ENCODE measurements at places on chromosomes 7 and 10. TPM values are rescaled to one million over a fixed set of nuclear protein-coding genes. Genes with fewer than 3 reads are reported as not detected.

AP3M1 gene
- total RNA-seq, result 41.7 TPM

HOXA2 gene
- total RNA-seq, result not detected

GIMAP8 gene
- total RNA-seq, result not detected

SPDYE16 gene
- not detected for total RNA-seq

ABCC2 gene
- 0.45 TPM for total RNA-seq

ADAM12 gene
- total RNA-seq, result 0.87 TPM

WASL gene
- total RNA-seq, result 45.3 TPM

PSMC2 gene
- total RNA-seq, result 131 TPM

SLC39A12 gene
- total RNA-seq, result not detected

TRIL gene
- total RNA-seq, result 5.1 TPM

CRHR2 gene
- 0.23 TPM for total RNA-seq

TDRD1 gene
- total RNA-seq, result 1.7 TPM

C10orf90 gene
- total RNA-seq, result 0.43 TPM

LBX1 gene
- total RNA-seq, result not detected

ADGRA1 gene
- total RNA-seq, result 0.66 TPM

DNA sequence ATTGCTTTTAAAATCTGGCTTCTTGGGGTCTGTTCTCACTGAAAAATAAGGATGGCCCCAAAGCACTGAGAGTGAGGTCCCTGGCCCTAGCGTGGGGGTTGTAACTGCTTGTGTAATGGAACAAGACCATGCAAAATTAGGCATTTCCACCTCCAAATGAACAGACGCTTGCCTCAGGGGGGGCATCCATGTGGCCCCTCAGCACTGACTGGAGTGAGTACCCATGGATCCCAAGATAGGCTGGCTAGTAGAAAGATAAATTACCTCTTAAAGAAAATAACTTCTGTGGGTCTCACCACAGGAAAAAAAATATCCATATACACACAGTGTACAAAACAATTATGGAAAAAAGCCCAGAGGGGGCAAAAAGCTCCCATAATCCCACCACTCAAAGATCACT lies 15.2 kb upstream of the CPA1 start:
- H3K27me3 ChIP-seq, result no peaks in the 10 kb centered on the region
- peaks cover 5% of the 10 kb centered on the region for H3K4me1 ChIP-seq
- no peaks in the 10 kb centered on the region for H3K36me3 ChIP-seq
- no peak overlapping the region for H3K4me3 ChIP-seq

- no peak overlapping the region for H3K27ac ChIP-seq
- no peak overlapping the region for H3K4me3 ChIP-seq
- no peaks in the 10 kb centered on the region for H3K4me1 ChIP-seq
- no peaks in the 10 kb centered on the region for H3K27me3 ChIP-seq
Measured at GRCh38 chr10:107901076-107901475, 736.6 kb upstream of the SORCS1 start.

GRCh38 chr10:86443069-86443468 lies 76.5 kb upstream of the GRID1 start:
- no peak overlapping the region for H3K27ac ChIP-seq
- DNase-seq, result no peak
- H3K4me1 ChIP-seq, result no peaks in the 10 kb centered on the region
- H3K36me3 ChIP-seq, result peaks cover 17% of the 10 kb centered on the region
- H3K4me3 ChIP-seq, result no peak overlapping the region
- H3K27me3 ChIP-seq, result no peaks in the 10 kb centered on the region

DNA sequence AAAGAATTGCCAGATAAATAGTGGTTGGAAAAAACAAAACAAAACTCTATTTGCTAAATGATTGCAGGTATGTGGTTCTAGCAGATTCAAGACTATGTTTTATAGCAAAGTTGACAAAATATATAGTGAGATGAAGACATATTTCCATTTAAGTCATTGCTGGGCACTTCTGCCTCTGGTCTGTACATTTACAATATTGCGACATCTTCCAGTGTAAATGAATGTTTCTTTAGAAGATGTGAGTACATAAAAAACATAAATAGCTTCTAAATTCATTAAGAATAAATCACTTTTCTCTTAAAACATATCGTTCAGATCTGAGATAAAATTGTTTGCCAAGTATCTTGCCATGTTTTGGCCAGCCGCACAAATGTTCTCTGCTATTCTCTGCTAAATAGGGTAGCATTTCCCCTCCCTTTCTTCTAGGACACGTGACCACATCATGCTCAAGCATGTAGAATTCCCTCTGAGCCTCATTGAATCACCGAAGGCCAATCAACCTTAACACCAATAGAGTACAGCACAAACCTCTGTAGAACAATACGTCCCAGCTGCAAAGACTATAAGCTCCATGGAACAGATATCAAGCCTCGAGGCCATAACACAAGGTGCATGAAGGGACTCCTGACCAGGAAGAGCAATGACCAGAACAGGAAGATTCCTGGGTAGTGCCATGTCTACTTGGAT lies 1173.3 kb downstream of the GATA3 start:
- H3K36me3 ChIP-seq, result no peaks in the 10 kb centered on the region
- no peaks in the 10 kb centered on the region for H3K27me3 ChIP-seq
- DNase-seq, result no peak
- H3K4me3 ChIP-seq, result no peak overlapping the region
- no peak overlapping the region for H3K27ac ChIP-seq

- H3K4me3 ChIP-seq, result no peak overlapping the region
- peaks cover 46% of the 10 kb centered on the region for H3K4me1 ChIP-seq
- no peak for DNase-seq
Measured at GRCh38 chr7:55546814-55547213, 25.5 kb downstream of the VOPP1 start.

GRCh38 chr10:78584681-78585080 lies 484.1 kb upstream of the ZMIZ1 start:
- peaks cover 6% of the 10 kb centered on the region for H3K4me1 ChIP-seq
- no peaks in the 10 kb centered on the region for H3K27me3 ChIP-seq
- DNase-seq, result no peak
- H3K36me3 ChIP-seq, result no peaks in the 10 kb centered on the region

GRCh38 chr10:97518301-97519043 lies 19.7 kb downstream of the UBTD1 start:
- peaks cover 31% of the 10 kb centered on the region for H3K4me1 ChIP-seq
- no peak overlapping the region for H3K27ac ChIP-seq
- no peak overlapping the region for H3K4me3 ChIP-seq
- peak; percentile 50 for DNase-seq
- no peaks in the 10 kb centered on the region for H3K27me3 ChIP-seq
- no peaks in the 10 kb centered on the region for H3K36me3 ChIP-seq

GRCh38 chr10:26881600-26882331 lies 21.0 kb upstream of the ABI1 start:
- DNase-seq, result peak; percentile 85
- H3K4me1 ChIP-seq, result no peaks in the 10 kb centered on the region
- H3K4me3 ChIP-seq, result no peak overlapping the region
- no peaks in the 10 kb centered on the region for H3K27me3 ChIP-seq
- H3K27ac ChIP-seq, result no peak overlapping the region
- H3K36me3 ChIP-seq, result no peaks in the 10 kb centered on the region

GRCh38 chr10:105291571-105291970 lies 650.5 kb downstream of the SORCS3 start:
- no peaks in the 10 kb centered on the region for H3K36me3 ChIP-seq
- no peak for DNase-seq
- H3K27me3 ChIP-seq, result no peaks in the 10 kb centered on the region
- H3K27ac ChIP-seq, result no peak overlapping the region

- no peak overlapping the region for H3K4me3 ChIP-seq
- no peaks in the 10 kb centered on the region for H3K4me1 ChIP-seq
- no peaks in the 10 kb centered on the region for H3K36me3 ChIP-seq
Measured at GRCh38 chr7:7324698-7325097, 142.4 kb downstream of the C1GALT1 start.

DNA sequence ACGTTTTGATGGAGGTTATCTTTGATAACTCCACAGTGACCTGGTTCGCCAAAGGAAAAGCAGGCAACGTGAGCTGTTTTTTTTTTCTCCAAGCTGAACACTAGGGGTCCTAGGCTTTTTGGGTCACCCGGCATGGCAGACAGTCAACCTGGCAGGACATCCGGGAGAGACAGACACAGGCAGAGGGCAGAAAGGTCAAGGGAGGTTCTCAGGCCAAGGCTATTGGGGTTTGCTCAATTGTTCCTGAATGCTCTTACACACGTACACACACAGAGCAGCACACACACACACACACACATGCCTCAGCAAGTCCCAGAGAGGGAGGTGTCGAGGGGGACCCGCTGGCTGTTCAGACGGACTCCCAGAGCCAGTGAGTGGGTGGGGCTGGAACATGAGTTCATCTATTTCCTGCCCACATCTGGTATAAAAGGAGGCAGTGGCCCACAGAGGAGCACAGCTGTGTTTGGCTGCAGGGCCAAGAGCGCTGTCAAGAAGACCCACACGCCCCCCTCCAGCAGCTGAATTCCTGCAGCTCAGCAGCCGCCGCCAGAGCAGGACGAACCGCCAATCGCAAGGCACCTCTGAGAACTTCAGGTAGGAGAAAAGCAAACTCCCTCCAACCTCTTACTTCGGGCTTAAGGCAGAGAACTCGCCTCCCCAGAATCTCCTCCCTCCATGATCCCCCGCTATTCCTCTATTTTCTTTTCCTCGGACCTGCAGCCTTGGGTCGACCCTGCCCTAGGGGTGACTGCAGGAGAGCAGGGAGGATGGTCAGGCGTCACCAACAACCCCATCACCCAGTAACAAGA lies at the start of gene SERPINE1:
Gene SERPINE1, plus strand, starts transcription at position 454 of the 809 bp plus-strand sequence. CDS start 1,290 bp downstream, outside the sequence.
- H3K27me3 ChIP-seq, result no peaks in the 10 kb centered on the region
- no peaks in the 10 kb centered on the region for H3K36me3 ChIP-seq
- peak; percentile 82 for DNase-seq
- H3K4me1 ChIP-seq, result peaks cover 37% of the 10 kb centered on the region

- no peak overlapping the region for H3K27ac ChIP-seq
- DNase-seq, result no peak
- H3K27me3 ChIP-seq, result no peaks in the 10 kb centered on the region
- H3K4me1 ChIP-seq, result no peaks in the 10 kb centered on the region
- H3K4me3 ChIP-seq, result no peak overlapping the region
- H3K36me3 ChIP-seq, result no peaks in the 10 kb centered on the region
Measured at GRCh38 chr10:86167121-86167761, 199.4 kb downstream of the GRID1 start.

GRCh38 chr7:142806022-142806356 lies 35.2 kb downstream of the PRSS2 start:
- no peak overlapping the region for H3K27ac ChIP-seq
- no peak overlapping the region for H3K4me3 ChIP-seq
- H3K27me3 ChIP-seq, result no peaks in the 10 kb centered on the region
- peaks cover 25% of the 10 kb centered on the region for H3K4me1 ChIP-seq

DNA sequence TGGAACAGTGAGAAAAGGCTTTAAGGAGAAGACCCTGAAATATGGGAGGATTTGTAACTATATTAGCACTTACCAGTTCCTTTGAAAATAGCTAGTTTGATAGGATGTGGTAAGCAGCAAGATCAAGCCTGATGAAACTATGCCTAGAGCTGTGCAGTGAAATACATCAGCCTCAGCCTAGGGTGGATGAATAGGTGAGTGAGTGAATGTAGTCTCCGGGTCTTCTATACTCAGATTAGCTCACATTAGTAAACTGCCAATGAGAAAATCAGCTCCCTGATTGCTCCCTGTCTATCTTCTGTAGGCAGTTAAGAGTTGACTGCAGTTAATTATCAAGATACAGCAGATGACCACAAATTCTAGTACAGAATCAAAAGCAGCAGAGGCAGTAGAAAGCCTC lies 89.6 kb downstream of the ELAPOR2 start:
- DNase-seq, result no peak
- no peaks in the 10 kb centered on the region for H3K36me3 ChIP-seq
- no peak overlapping the region for H3K4me3 ChIP-seq
- H3K27ac ChIP-seq, result 0 out of 2 replicates have a peak overlapping the region, but pooled peaks have one; percentile 8
- no peaks in the 10 kb centered on the region for H3K27me3 ChIP-seq

- no peaks in the 10 kb centered on the region for H3K27me3 ChIP-seq
- H3K4me3 ChIP-seq, result no peak overlapping the region
- DNase-seq, result no peak
- H3K36me3 ChIP-seq, result no peaks in the 10 kb centered on the region
- no peak overlapping the region for H3K27ac ChIP-seq
- no peaks in the 10 kb centered on the region for H3K4me1 ChIP-seq
Measured at GRCh38 chr10:649798-650440, 39.5 kb downstream of the DIP2C start.

DNA sequence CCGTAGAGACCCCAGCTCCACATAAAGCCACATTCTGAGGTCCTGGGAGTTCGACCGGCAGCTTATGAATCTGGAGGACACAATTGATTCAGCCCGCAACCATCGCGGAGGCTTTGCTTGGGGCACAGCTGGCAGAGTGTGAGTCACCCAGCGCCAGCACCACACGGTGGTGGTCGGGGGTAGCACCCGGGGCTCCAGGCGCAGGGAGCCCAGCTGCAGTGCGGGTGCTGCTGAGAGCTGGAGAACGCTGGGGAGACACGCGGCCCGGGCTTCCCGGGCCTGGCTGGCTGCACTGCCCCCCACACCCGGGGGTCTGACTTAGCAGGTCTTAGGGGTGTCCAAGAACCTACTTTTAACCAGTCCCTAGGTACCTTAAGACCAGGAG lies 87.9 kb downstream of the PAXIP1 start:
- H3K36me3 ChIP-seq, result no peaks in the 10 kb centered on the region
- H3K27me3 ChIP-seq, result peaks cover 14% of the 10 kb centered on the region
- peak; percentile 56 for DNase-seq
- H3K4me3 ChIP-seq, result no peak overlapping the region

DNA sequence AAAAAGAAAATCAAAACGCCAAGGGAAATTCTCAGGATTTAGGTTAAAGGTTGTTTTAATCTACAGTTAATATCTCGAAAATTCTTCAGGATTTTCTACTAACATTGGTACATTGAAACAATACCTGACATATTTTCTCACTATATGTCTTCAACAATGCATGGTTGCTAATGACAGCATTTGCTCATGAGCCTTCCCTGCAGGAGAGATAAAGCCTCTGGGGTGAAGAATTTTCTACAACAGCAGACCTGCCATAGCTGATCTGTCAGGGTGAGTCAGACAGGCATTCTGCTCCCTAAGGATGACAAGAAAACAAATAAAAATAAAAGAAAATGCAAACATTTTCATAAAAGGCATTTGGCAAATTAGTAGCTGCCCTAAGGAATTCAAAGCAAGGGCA lies 11.7 kb upstream of the GPR37 start:
- H3K27me3 ChIP-seq, result no peaks in the 10 kb centered on the region
- H3K4me3 ChIP-seq, result no peak overlapping the region
- no peak for DNase-seq
- H3K27ac ChIP-seq, result no peak overlapping the region
- no peaks in the 10 kb centered on the region for H3K36me3 ChIP-seq

- peak; percentile 10 for DNase-seq
- peaks cover 8% of the 10 kb centered on the region for H3K4me1 ChIP-seq
- peaks cover 12% of the 10 kb centered on the region for H3K36me3 ChIP-seq
- H3K4me3 ChIP-seq, result no peak overlapping the region
- H3K27ac ChIP-seq, result no peak overlapping the region
- H3K27me3 ChIP-seq, result no peaks in the 10 kb centered on the region
Measured at GRCh38 chr7:36400606-36401005, 10.9 kb downstream of the ANLN start.
